ENCODE measurements at places on chromosomes 1 and 21.

DNA sequence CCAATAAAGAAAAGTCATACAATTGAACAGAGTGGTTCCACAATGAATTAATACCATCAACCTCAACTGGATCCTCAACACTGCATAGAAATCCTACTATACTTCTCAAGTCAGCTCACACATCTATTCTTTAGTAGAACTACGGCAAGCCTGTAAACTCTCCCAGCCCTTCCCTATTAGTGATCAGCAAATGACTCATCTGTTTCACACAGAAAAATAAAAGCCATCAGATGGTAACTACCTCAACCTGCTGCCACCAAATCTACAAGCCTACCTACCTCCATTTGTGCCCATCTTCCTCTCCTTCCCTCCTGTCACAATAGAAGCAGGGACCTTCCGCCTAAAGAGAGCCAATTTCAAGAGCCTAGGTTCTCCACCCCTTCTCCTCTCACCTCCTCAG lies 63.6 kb downstream of the DMAP1 start:
- DNase-seq = no peak

DNA sequence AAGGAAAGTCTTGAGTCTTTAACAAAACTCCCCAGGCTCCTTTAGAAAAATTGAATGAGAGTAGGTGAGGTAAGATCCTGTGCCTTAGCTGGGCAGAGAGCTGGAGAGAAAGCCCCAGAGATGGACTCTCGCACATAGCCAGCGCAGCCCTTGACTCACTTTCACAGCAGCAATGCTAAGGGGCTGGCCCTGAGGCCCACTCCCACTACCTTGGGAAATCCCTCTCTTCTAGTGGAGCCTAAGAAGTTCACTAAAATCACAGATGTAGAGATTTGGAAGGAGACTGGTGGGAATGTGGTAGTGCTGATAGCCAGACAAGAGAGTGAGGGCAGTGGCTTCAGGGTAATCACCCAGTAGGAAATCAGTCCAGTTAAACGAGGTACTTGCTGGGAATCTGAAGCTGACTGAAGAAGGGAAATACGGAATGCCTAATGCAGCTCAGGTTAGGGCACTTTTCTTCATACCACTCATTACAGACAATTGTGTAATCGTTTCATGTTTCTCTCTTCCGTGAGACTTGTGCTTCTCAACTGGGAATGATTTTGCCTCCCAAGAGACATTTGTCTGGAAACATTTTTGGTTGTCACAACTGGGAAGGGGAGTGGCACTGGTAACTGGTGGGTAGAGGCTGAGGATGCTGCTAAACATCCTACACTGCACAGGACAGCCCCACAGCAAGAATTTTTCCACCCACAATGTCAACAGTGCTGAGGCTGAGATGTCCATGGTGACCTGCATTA lies 42.4 kb upstream of the LRRC8C start:
- no peak for DNase-seq

GRCh38 chr21:26164311-26164710 lies 6.3 kb downstream of the APP start:
- DNase-seq = peak; percentile 24

DNA sequence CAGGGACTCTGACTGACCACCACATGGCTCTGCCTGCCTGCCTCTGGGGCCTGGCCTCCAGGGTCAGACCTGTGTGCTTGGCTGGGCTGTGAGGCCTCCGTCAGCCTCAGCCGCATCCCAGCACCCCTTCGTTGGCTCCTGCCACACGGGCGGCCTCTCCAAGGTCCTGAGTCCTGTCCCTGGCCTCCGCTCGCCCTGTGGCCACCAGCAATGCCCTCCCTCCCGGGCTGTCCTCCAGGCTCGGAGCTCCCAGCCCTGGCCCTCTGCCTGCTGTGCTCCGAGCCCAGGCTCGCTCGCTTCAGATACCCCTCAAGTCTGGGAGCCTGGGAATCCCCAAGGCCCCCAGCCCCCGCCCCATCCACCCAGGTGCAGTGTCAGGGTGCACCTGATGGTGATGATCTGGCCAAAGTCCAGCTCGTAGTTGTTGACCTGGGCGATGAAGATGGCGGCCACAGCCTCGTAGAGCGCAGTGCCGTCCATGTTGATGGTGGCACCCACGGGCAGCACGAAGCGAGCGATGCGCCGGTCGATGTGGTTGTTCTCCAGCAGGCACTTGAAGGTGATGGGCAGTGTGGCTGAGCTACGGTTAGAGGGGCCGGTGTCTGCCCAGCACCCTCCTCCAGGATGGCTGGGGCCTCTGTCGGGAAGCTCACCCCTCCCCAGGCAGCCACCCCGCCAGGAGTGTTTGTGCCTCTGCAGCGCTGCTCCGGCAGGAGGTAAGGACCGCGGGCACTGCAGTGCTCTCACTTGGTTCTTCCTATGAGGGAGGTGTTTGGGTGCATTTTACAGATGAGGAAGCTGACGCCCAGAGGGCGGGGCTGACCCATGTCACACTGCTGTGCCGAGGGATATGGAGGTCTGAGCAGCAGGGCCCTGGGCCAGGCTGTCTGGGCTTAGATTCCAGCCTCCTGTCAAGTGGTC lies 28.5 kb downstream of the PODN start:
- no peak for DNase-seq

DNA sequence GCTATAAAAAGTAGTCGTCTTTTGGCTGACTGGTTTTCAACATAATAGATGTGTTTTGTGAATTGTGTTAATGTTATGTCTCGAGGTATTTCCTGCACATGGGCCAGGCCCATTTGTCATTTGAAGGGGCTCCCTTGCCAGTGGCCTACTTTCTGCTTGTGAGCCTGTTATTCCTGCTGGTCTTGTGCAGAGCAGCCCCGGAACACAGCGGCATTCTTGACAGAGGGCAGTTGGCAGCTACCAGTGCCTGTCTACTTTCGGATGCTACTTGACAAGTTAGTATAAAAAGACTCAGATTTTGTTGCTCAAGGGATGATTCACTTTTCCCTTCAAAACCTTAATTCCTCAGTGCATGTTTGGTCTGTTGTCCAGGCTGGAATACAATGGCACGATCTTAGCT lies 28.5 kb downstream of the PGM1 start:
- no peak for DNase-seq

- no peak for DNase-seq
These were observed 162.7 kb downstream of the IER5 start for GRCh38 chr1:181251001-181251712.

- DNase-seq = no peak
These were observed 12.2 kb downstream of the ZDHHC18 start for GRCh38 chr1:26838474-26839338.

- no peak for DNase-seq
These were observed 10.5 kb downstream of the RO60 start for GRCh38 chr1:193069748-193070385.

DNA sequence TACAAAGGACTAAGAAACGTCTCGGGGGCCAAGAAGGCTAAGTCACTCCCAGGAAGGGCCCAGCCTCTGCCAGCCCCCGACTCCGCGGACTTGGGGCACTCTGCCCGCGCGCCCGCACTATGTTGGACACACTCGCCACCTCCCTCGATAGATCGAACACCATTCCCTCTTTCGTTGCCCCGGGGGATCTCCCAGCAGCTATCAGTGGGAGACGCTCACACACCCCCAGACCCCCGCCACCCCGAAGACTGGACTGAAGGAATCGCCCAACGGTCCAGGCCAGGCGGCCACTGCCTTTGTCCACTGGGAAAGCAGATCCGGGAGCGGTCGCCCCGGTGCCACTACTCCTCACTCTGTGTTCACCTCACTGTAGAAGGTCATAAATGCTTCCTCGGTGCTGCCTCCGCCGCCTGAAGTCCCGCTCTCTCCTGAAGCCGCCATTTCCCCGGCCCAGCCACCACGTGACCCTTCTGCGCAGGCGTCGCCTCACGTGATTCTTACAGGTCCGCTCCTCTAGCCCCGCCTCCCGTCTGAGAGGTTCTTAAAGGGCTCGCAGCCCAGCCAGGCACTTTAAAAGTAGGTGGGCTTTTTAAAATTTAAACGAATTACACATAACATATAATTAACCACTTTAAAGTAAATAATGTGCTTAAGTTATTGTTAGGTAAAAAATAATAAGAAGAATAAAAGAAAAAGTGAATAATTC lies at the start of gene DNAJC8:
Gene DNAJC8, minus strand, starts transcription at position 472 of the 706 bp plus-strand sequence. Its CDS starts 31 bp downstream, at position 441.
- peak; percentile 78 for DNase-seq

GRCh38 chr1:199163670-199164069 lies 524.8 kb downstream of the PTPRC start:
- no peak for DNase-seq

DNA sequence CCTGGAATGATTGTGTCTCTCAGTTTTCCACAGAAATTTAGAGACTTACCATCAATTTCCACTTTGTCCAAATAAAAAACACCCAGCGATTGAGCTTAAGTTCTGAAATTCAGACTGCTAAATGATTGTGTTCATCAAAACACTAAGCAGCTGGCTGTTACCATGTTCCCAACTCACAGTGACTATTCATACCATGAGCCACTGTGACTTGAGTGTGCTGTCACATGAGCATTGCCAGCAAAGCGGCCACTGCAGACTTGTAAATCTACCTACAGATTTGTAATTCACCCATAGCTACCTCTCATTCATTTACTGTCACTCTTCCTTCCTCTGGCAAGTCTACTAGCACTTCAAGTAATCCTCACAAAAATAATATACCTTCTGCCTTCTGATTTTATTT lies 17.2 kb upstream of the PRKAB2 start:
- DNase-seq = no peak

DNA sequence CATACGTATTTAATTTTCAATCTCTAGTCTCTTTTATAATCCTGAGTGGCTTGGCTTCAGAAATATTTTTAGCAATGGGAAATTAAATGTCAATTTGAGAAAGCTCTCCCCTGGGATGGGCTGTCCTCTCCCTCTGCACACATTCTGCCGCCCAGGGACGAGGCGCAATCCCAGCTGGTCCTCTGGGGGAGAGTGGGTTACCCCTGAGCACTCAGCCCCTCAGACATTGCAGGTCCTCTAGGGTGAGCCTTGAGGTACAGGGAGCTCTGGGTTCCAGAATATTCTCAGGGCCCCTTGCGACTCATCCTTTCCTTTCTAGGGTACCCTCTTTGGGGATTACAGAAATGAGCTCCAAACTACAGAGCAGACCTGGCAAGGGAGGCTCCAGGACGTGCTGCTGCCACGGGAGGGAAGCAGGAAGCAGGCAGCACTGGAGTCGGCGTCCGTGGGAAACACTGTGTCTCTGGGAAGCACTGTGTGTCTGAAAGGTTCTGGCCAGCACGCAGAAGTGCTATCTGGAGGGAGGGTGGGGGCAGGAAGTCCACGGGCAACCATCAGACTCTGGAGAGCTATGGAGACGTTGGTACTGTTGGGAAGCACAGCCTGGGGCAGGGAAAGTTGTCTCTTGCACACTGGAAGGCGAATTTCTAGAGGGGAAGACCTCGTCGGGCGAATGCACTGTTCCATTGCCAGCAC lies 343.3 kb upstream of the VAMP3 start:
- no peak for DNase-seq

GRCh38 chr21:28215214-28215954 lies 777.3 kb downstream of the LTN1 start:
- DNase-seq = no peak

DNA sequence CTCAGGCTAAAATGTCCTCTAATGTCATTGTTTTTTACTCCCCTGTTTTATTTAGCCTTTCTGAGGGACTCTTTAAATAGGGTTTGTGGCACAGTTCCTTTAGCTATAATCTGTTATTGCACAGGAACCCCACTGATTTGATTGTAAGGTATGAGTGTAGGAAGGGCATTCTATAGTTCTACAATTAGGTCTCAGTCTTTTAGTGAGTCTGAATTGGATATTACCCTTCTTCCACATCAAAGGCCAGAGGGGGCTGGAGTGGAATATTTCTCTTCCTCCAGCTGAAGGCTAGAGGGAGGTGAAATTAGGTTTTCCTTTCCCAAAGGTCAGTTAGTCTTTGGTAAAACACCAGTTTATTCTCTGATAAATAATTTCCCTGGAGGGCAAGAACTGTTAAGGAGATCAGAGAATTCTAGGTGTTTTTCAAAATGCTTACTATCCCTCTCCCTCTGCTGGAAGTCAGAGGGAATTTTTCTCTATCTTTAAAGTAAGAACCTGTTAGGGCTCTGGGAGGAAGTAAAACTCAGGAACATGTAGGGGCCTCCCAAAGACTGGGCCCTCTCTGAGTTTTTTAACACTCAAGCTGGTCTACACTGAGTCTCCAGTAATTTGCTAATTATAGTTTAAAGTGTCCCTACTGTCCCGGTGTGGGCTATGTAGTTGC lies 176.3 kb upstream of the ZNHIT6 start:
- DNase-seq = no peak

DNA sequence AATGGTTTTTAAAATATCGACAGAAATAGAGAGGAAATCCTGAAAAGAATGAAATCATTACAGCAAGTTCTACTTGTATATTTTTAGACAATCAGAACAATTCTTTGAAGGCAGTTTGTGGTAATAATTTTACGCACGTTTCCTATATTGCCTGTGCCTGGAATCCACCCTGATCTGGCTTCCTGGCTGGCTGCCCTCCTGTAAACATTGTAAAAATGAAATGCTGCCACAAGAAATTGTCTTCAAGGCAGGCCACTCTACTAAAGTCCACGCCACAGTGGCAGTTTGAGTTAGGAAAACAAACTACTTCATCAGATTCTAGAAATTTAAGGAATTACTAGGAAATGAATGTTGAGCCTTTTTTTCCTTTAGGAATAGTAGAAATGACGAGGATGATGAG lies 454.5 kb upstream of the NR5A2 start:
- no peak for DNase-seq

GRCh38 chr21:19463966-19464365 lies 1060.4 kb upstream of the TMPRSS15 start:
- no peak for DNase-seq

- DNase-seq = no peak
These were observed 7.3 kb downstream of the TRAF5 start for GRCh38 chr1:211333906-211334305.

GRCh38 chr1:3955196-3955772 lies 55.2 kb upstream of the C1orf174 start:
- no peak for DNase-seq

GRCh38 chr1:200153277-200154055 lies 126.0 kb downstream of the NR5A2 start:
- no peak for DNase-seq

DNA sequence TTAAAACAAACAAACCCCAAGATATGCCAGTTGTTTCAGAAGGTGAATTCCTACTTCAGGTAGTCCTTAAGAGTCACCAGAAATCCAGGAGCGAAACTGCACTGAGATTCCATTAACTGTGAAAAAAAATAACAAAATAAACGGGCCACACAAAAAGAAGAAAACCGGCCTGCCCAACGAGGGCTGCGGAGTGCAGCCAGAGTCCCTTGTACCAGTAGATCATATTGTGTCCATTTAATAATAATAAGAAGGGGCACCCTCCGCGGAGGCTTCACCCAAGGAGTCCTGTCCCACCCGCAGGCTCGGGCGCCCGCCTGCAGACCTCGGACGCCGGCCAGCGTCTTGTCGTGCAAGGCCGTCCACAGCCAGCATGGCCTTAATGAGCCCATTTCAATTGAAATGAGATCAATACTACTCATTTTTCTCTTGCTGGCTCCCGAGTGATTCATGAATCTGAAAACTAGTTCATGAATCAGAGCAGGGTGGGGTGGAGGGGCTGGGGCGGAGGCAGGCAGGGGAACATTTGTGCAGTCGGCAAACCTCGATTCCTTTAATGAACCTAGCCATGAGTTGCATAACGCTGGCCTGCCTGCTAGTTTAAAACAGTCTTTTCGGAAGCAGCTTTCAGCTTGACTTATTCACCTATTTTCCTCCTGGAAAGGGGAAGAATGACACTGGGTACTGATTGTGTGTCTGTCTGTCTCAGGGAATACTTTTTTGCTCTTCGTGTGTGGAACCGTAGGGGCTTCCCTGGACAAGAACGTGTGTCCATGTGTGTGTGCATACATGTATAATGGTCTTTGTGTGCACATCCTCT lies 113.1 kb upstream of the IRF2BP2 start:
- peak; percentile 85 for DNase-seq
